ENCODE measurements at places on chromosomes 7 and 10.
A peak's percentile ranks its signal among the peaks of the same experiment; 100 is the strongest.

DNA sequence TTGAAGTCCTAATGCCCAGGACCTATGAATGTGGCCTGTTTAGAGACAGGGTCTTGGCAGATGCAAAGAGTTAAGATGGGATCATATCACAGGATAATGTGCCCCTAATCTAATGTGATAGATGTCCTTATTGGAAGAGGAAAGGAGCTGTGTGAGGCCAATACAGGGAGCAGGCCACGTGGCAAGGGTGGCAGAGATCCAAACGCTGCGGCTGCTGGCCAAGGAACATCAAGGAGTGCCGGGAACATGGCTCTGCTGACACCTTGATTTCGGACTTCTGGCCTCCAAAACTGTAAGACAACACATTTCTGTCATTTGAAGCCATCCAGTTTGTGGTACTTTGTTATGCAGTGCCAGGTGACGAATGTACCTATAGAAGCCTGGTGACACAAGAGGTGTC, 37.7 kb upstream of the EZH2 start:
- DNase-seq, result no peak

DNA sequence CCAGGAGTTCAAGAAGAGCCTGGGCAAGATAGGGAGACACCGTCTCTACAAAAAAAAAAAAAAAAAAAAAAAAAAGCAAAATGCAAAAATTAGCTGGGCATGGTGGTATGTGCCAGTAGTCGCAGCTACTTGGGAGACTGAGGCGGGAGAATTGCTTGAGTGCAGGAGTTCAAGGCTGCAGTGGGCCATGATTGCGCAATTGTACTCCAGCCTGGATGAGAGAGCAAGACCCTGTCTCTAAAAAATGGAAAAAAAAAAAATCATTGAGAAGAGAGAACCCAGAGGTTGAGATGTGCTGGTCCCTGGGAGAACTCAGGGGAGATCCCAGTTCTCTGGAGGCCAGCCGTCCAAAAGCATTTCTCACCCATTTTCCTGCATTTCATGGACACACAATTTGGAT, 95.2 kb downstream of the GALNT17 start:
- DNase-seq, result no peak

DNA sequence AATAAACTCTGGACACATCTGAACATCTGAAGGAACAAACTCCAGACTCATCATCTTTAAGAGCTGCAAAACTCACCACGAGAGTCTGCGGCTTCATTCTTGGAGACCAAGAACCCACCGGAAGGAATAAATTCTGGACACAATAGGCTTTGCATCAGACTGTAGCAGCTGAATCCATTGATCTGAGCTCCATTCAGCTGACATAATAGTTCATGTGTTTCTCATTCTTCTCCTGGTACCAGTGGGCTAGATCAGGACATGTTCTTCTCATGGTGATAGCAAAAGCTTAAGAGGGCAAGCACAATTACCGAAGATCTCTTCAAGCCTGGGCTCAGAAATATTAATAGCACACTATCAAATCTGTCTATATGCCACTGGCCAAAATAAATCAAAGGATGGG, 20.5 kb upstream of the GNAI1 start:
- no peak for DNase-seq

GRCh38 chr10:122321960-122322359, 50.9 kb downstream of the BTBD16 start:
- no peak for DNase-seq

GRCh38 chr7:116886543-116887156, 24.3 kb downstream of the CAPZA2 start:
- no peak for DNase-seq

DNA sequence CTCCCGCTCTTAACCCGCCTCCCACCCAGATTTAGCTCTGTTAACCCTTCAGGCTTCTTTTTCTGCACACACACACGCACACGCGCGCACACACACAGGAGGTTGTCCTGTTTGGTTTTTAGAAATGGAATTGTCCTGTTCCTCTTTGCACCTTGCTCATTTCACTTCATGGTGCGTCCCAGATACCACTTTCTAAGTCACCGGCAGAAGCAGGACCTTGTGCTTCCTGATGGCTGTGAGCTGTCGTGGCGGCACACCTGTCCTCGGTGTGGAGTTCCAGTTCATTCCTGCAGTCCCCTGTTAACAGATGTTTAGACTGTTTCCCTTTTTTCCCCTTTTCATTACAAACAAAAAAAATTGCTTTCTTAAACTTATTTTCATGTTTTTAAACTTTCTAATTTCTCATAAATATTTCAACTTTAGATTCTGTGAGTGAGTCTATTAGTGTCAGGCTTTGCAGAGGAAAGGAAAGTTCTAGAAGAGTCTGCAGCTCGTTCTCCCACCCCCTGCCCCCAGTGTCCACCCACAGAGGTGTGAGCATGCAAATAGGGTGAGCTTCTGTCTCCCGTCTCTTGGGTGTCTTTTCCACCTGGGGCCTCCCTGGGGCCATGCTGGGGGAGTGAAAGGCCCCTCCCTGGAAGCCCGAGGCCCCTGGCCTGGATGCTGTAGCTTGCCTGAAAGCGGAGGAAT, 85.5 kb downstream of the LHPP start:
- DNase-seq, result no peak

GRCh38 chr7:100817097-100817496, 10.2 kb downstream of the EPHB4 start:
- no peak for DNase-seq

DNA sequence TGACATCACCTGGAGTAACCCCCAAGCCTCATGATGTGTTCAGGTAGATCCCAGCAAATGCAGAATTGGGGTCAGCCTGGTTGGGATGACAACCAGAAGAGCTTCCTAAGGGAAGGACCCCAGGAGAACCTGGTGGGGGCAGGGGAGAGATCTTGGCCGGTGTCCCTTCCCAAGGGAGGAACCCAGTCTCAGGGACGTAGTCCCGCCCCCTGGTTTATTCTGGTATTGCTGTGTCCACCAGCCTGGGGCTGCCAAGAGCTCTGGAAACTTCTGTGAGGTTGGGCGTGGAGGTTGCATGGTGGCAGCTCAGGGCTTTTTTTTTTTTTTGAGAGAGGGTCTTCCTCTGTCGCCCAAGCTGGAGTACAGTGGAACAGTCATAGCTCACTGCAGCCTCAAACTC, 19.4 kb downstream of the GTF2IRD1 start:
- no peak for DNase-seq

- DNase-seq, result no peak
Observed at GRCh38 chr7:158315881-158316280, 271.7 kb downstream of the PTPRN2 start.

DNA sequence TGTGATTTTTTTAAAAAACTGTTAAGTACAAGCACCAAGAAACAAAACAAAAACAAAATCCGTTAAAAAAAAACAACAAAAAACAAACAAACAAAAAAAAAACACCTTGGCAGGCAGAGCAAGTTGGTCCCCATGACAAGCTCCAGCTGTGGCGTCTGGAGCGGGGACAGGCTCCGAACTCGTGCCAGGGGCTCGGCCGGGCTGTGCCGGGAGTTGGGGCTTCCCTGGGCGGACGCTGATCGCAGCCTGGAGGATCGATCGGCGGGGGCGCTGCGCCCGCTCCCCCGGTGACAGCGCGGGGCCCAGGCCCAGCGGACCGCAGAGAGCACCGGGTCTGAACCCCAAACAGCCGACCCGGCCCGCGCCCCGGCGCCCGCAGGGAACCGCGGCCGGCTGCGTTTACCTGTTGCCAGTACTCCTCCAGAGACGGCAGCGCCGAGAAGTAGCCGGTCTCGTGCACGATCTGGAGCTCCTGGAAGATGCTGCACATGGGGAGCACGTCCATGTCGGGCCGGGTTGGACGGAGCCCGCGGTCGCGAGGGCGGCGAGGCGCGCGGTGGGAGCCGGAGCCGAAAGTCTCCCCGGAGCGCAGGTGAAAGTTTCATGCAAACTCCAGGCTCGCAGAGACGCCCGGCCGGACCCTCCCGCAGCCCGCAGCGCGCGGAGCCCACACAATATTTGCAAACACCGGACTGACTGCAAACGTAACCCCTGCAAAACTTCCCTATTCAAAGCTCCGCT, at the start of gene KLF6:
Gene KLF6 (minus strand): TSS at position 700 of the 741 bp plus-strand sequence. CDS start 195 bp downstream, at position 505.
- no peak for DNase-seq

DNA sequence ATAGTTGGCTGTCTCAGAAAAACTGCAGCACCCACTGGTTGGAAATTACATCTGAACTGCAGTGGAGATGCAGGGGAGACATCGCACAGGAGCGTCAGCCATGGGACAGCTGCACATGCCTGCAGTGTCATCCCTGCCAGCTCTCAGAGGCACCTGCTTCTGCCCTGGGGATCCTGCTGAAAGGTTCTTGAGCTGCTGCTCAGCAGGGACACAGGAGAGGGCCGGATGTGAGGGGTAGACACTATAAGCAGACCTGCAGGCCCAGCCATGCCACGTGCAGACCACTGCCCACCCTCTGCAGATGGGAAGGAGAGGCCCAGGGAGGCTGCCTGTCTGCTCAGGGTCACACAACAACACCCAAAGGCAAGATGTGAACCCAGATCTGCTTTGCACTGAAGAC, 601.4 kb downstream of the DNAJB6 start:
- no peak for DNase-seq

- peak; percentile 68 for DNase-seq
Observed at GRCh38 chr7:21617916-21618390, 75.1 kb downstream of the DNAH11 start.

GRCh38 chr7:25807086-25807611, 344.8 kb upstream of the NFE2L3 start:
- no peak for DNase-seq

- no peak for DNase-seq
Observed at GRCh38 chr10:10772411-10772810, 245.3 kb upstream of the CELF2 start.

DNA sequence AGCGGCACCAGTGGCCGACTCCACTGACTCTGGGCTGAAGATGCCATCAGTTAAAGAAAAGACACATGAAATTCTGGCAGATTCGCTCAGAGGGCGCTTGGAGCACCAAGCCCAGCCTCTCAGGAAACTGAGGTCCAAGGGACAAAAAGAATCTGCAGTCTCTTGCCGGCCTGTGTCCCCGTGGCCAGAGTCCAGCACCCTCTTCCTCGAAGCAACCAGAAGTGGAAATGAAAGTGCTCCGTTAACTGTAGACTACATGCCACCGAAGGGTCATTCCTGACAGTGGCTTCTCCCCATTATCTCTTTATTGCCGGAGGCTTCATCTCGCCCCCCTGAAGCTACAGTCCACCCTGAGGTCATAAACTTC, 1.0 kb upstream of the CHST15 start:
- no peak for DNase-seq

- peak; percentile 26 for DNase-seq
Observed at GRCh38 chr7:134701272-134701671, 54.6 kb downstream of the BPGM start.

GRCh38 chr10:121975295-121976086, 474 bp upstream of the NSMCE4A start:
- DNase-seq, result no peak

DNA sequence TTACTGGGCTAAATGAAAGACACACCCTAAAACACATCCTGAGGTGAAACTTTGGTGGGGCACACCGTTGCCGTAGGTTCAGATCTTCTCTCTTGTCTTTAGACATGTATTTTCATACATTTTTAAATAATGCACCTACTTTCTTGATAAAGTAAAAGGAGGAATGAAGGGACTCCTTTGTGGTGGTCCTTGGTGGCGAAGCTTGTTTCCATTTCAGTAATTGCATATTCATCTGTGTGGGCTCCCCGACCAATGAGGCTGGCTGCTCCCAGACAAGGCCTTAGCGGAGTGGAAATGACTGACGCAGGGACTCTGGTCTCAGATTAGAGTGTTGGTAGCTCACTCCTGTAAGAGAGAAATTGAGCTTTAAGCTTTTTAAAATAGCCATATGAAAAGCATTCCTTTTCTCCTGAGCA, 815 bp downstream of the CCSER2 start:
- peak; percentile 15 for DNase-seq

GRCh38 chr10:125084614-125085257, 75.6 kb downstream of the CTBP2 start:
- no peak for DNase-seq

DNA sequence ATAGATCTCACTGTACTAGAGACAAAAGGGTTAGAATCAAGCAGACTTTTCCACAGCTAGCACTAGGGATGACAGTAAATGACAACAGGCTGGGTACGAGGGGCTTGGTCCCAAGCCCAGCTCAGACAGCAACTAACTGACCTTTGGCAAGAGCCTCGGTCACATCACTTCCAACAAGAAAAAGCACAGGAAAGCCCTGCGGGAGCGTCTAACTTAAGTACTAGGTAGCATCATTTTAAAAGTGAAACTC, 22.8 kb downstream of the CALML3 start:
- DNase-seq, result no peak

- peak; percentile 33 for DNase-seq
Observed at GRCh38 chr7:150986099-150986512, 4.7 kb upstream of the NOS3 start.

GRCh38 chr7:100632951-100633717, 8.2 kb downstream of the TFR2 start:
- DNase-seq, result no peak

- DNase-seq, result peak; percentile 61
Observed at GRCh38 chr7:3482147-3482921, 181.3 kb downstream of the SDK1 start.

- peak; percentile 82 for DNase-seq
Observed at GRCh38 chr10:99966306-99966705, 43.4 kb downstream of the DNMBP start.

- DNase-seq, result peak; percentile 72
Observed at GRCh38 chr10:33421789-33422462, 87.5 kb upstream of the NRP1 start.

GRCh38 chr10:6958254-6958653, 378.2 kb upstream of the PRKCQ start:
- no peak for DNase-seq

DNA sequence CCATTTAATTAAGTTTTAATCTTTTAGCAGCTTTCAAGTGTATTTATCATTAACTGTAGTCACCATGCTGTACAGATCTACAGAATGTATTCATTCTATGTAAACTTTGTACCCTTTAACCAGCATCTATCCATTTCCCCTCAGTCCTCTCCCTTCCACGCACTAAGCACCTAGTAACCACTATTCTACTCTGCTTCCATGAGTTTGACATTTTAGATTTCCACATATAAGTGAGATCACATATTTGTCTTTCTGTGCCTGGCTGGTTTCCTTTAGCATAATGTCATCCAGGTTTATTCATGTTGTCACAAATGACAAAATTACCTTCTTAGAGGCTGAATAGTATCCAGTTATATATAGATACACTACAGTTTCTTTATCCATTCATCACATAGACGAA, 79.7 kb downstream of the BTAF1 start:
- no peak for DNase-seq

GRCh38 chr10:14748441-14748840, 26.3 kb downstream of the FAM107B start:
- DNase-seq, result no peak

- no peak for DNase-seq
Observed at GRCh38 chr10:6504296-6504695, 75.8 kb downstream of the PRKCQ start.

GRCh38 chr7:6268907-6269306, 3.5 kb downstream of the CYTH3 start:
- DNase-seq, result no peak

All from HTR-8/SVneo (cell line).